Hematopoietic multipotent progenitor cell treated with erythropoietin and hydrocortisone succinate and interleukin-3 and kit ligand, for 17 days (in vitro differentiated cells): ENCODE measurements at places on chromosomes 3 and 15.

- DNase-seq: peak; percentile 78
Observed at GRCh38 chr15:77974098-77974414, 103.5 kb downstream of the TBC1D2B start.

DNA sequence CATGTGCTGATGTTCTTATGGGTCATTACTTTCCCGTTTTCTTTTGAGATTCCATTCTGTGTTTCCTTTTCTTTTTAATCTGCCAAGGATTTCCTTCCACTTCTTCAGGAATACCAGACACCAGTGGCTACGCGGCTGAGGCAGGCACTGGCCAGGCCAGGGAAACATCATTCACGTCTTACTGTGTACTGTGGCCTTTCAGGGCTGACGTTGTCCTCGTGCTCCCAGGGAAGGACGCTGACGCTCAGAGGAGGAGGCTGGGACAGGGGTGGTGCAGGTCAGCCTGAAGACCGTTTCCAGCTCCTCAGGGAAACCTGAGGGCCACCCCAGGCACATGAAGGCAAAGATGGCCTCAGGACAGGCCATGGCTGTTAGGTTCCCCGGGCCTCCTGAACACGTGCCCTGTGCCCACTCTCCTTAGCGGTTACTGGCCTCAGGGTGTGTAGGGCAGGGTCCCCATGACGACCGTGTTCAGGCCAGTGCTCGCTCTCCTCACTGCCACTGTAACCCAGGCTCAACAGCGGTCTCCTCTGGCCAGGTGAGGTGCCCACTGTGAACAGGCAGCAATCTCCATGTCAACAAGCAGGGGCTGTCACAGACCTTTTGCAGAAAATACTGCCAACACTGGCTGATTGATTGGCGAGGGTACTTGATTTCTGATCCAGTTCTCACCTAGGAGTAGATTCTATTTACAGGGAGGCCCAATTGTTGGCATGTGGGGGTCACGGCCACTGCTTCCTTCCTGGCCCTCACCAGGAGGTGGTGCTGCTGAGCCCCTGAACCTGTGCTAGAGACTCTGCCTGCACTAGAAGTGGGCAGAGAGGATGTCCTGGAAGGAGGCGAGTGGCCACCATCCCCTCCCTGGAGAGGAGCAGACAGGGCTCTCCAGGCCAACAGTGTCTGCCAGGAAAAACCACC lies 169.5 kb downstream of the ATP10A start:
- no peak for DNase-seq

- no peak for DNase-seq
Observed at GRCh38 chr3:23864931-23865330, 51.9 kb downstream of the NKIRAS1 start.

GRCh38 chr15:56261854-56262509 lies 18.3 kb upstream of the RFX7 start:
- DNase-seq: no peak

DNA sequence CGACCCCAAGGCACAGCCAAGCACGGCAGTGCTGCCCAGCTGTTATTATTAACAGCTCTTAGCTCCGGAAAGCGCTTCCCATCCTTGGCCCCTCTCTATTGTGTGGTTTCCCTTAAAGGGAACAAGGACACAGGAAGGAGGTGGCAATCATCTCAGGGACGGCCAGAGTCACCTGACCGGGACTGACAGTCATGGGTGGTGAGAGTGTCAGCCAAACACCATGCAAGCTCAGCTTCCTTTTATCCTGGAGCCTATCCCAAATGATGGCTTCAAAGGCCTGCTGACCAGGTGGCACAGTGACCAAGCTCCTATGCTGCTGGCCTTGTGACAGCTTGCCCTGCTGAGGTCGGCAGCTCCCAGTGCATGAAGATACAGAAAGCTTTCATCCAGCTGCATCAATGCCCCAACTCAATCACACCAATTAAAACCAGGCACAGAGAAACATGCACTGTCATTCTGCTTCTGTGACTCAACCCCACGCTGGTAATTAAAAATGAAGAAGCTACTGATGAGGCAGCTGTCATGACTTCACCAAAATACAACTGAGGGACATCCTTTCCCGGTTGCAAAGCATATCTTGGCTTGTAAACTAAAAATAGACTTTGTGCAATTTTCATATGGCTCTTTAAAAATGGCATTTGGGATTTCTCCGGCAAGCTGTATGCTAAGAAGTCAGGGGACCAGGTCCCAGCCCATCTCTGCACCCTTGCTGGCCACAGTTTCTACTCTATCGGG lies 34.0 kb downstream of the PCSK6 start:
- peak; percentile 92 for DNase-seq

GRCh38 chr15:26630857-26631256 lies 142.0 kb downstream of the GABRB3 start:
- DNase-seq: no peak

DNA sequence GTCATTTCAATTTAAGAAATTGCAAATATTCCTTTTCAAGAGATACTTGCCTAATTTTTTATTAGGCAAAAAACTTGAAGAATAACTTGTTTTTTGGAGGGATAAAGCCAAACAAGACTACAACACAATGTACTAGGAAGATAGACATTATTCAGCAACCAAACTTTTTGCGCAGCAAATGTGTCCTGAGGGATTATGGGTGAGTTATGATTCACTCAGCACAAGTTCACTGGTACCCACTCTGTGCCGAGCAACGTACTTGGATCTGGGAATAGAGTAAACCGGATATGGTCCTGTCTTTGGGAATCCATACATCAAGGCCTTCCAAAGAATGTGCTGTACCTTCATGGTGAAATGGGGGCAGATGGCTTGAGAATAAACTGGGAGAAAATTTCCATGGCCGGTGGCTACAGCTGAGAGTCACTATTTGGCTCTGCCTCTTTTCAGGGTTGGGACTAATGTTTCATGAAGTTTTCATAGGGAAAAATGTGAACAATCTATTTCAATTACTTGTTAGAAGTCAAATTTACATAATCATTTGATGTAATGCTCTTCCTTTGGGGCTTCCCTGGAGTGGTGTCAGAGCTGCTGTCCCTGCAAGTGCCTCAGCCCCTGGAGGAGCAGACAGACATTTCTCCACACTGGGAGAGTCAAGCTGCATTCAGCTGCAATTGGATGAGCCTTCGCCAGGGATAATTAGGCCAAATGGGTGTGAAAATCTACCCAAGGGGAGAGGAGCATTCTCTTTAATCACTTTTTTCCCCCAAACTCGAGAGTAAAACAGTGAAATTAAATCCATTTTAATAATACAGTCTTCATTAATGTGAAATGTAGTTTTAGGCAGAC lies 315.2 kb downstream of the CLSTN2 start:
- DNase-seq: no peak

- no peak for DNase-seq
Observed at GRCh38 chr3:55466526-55466925, 20.6 kb downstream of the WNT5A start.

DNA sequence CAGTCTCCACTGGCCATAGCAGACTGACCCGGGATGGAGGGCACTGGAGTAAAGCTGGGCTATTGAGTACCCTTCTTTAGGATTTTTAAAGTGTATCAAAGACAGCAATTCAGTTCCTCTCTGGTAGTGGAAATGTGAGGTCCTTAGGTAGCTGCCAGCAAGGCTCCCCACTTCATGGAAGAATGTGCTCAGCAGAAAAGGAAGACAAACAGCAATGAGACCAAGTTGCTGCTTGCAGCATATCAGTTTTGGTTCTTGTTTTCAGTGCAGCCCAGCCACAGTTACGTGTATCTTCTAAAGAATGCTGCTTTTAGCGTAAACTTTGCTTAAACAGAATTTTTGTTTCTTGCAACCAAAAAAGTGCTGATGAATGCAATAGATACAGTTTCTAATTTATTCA lies 374.0 kb upstream of the CBLB start:
- no peak for DNase-seq

GRCh38 chr3:151620071-151620470 lies 113.7 kb upstream of the AADACL2 start:
- no peak for DNase-seq

DNA sequence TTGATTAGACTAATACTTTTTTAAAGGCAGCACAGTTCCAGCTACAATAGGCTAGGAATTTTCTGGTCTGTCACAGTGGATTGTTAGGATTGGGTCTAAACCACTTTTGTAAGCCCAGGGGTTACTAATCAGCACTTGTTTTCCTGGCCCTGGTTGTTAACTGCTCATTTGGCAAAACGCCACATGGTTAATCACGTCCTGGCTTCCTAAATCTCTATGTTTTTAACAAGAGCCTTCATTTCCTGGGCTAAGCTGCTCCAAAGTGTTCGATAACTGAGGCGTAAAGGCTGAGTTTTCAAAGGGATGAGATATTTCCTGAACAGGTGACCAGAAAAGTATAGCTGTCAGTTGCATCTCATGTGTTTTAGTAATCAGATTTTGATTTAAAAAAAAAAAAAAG lies 38.9 kb upstream of the CLRN1 start:
- DNase-seq: no peak

- no peak for DNase-seq
Observed at GRCh38 chr15:92772061-92772460, 116.5 kb upstream of the FAM174B start.

GRCh38 chr3:179474480-179474879 lies 23.2 kb upstream of the GNB4 start:
- no peak for DNase-seq

- DNase-seq: no peak
Observed at GRCh38 chr3:174495311-174495710, 363.8 kb upstream of the NAALADL2 start.

DNA sequence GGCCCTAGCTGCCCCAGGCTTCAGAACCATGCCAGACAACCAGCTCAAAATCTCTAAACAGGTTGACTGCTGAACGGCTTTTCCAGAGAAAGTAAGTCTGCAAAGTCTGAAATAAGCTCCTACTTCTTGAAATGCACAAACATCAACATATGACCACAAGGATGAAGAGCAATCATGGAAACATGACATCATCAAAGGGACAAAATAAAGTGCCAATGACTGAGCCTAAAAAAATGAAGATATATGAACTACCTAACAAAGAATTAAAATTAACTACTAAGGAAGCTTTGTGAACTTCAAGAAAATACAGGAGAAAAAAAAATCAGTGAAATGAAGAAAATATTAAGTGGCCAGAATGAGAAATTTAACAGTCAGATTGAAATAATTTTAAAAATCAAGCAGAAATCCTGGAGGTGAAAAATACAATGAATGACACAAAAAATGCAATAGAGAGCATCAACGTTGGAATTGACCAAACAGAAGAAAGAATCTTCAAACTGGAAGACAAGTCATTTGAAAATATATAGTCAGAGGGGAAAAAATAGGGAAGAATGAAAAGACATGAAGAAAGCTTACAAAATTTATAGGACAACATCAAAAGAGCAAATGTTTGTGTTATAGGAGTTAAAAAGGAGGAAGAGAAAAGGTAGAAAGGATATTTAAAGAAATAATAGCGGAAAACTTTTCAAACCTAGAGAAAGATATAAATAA lies 364.2 kb downstream of the OCA2 start:
- DNase-seq: no peak

DNA sequence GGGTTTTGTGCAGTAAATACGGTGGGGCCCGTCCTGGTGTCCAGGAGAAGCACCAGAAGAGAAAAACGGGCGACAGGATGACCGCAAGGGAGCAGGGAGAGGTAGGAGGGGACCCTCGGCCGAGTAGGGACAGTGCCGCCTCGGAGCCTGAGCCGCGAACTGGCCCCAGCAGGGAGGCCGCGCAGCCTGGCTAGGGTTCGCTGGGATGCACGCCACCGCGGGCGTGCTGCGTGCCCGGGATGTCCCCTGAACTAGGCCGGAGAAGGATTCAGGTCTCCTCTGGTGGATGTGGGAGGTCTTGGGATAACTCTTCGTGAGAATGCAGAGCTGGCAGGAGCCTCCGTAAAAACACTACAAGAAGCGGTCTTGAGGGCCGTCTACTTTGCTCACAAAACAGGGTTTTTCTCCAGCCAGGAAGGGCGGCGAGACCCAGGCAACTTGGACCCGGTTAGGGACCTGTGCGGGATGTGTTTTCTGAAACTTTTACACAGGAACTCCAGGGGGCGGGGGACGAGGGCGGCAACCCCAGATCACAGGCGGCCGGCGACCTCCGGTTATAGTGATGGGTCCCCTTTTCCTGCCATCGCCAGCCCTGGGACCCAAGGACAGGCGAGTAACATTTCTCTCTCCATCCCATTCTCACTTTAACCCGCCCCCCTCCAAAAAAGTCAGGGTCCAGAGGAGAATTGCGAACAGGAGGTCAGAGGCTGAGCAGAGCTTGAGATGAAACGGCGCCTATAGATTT lies 35.5 kb downstream of the NR2F2 start:
- no peak for DNase-seq

DNA sequence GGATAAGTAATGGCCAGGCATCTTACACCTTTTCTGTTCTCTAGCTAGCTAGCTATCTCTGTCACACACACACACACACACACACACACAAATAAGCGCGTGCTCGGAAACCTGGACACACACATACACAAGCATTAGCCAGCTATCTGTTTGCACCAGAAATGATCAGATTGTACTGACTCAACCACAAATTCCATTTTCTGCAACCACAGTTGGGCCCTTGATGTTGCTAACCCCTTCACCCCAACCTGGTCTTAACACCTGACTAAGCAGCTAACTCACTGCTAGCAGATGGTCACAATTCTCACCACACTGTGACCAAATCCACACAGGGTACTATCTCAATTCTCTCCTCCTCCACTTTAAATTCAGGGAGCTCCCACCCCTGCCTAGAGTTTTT lies 183.0 kb upstream of the THBS1 start:
- DNase-seq: no peak

- DNase-seq: no peak
Observed at GRCh38 chr15:97998307-97999071, 38.0 kb downstream of the ARRDC4 start.

DNA sequence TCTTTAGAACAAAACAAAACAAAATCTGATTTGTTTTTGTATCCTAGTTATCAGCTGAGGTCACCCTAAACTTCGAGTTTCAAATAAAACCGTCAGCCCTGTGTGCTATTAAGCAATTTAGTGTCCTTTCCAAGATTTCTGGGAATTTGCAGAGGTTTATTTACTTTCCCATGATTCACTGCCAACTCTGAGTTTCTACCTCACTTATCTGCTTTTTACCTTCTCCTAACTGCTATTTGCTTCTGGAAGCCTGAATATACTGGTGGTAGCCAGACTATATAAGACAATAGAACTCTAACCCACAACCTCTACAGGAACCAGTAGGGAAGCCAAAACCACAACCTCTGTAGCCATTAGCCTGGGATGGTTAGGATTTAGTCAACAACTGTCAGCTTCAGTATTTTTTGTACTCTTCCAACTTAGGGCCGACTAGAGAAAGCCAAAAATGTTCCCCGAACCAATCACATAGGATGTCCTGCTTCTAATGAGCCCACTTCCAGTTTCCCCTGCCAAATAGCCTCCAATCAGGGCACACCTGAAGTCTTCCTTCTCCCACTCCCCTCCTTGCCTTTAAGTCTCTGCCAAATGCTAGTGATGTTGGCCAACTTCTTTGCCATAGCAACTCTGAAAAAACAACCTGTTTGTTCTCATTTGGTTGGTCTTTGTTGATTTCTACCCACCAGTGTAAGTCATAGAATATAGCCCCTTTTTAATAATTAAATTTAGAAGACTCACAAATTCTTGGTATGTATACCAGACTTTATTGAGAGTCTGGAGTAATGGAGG lies 273.1 kb downstream of the ULK4 start:
- DNase-seq: no peak

GRCh38 chr15:67521783-67522568 lies 1.0 kb downstream of the C15orf61 start:
- peak; percentile 56 for DNase-seq

GRCh38 chr3:46395766-46396530 lies 10.9 kb downstream of the CCR5AS start:
- DNase-seq: no peak
